ENCODE measurements at places on chromosomes 11 and 22.

GRCh38 chr11:5293028-5293427, 8.7 kb downstream of the OR51B4 start:
- no peak for DNase-seq

- no peak for DNase-seq
Measured at GRCh38 chr11:128146926-128147605, 440.3 kb downstream of the ETS1 start.

DNA sequence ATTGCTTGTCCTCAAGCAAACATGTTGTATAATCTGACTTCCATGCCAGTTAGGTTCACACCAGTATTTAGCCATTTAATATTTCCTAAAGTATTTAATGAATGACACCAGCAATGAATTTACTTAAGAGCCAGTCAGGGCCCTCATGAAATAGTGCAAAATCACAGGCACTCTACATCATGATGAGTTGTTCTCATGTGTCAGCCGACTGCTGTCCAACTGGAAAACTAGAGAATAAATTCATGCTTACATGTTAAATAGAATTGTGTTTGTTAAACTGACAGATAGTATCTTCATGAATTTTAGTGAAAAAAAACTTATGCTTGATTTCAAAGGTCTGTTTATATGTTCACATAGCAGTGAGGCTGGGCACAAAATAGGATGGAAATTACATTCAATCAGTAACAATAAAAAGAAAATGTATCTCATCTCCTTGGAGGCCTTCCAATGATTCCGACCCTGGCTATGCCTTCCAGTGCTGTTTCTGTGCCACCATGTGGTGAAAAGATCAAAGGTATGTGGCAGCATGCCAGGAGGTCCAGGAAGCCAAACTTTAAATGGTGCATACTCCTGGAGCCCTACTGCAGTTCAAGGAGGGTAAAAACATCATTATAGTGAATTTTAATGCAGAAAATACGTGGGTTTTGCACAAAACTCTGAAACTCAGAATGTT, 45.2 kb downstream of the CTSC start:
- DNase-seq = peak; percentile 50

DNA sequence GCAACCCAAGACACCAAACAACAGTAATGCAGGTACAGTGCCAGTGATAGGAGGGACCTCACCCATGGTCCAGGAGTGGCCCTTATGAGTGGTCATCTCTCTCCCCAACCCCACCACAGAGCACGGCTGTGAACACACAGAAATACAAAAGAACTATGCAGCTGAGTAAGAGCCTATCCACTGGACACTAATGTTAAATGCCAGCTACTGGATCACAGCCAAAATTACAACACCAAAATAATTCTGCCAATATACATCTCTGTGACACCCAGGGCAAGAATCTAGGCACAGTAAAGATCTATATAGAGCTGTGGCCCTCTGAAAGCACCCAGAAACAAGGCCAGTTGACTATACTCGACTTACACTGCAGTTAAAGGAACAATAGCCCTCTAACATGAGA, 22.8 kb upstream of the GPR83 start:
- DNase-seq = no peak

GRCh38 chr11:6812390-6813005, 13.0 kb upstream of the OR6A2 start:
- no peak for DNase-seq

DNA sequence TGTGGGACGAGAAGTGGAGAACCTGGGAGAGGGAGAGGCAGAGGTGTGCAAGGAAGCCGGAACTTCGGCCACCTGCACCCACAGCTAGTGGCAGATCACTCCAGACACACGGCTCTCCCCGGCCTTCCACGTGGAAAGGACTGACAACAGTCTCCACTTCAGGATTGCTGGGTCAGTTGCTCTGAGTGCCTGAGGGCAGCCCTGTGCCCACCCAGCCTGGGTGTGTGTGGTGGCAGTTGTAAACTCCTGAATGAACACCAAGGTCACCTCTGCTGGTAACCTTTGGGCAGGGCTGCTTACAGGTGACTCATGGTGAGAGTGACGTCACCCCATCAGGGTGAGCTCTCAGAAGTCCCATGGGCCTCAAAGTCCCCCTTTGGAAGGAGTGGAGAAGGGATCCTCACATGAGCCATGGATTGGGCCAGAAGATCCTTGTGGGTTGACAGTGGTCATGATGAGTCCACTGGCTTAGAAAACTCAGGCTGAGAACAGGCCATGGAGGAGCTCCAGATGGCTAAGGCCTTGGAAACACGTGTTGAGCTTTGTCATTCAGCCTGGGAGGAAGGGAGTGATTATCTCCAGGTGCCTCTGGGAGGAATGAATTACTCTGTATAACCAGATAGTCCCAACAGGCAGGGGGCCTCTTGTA, 71.3 kb downstream of the BCR start:
- DNase-seq = no peak

- DNase-seq = no peak
Measured at GRCh38 chr11:19968860-19969259, 191.4 kb downstream of the DBX1 start.

DNA sequence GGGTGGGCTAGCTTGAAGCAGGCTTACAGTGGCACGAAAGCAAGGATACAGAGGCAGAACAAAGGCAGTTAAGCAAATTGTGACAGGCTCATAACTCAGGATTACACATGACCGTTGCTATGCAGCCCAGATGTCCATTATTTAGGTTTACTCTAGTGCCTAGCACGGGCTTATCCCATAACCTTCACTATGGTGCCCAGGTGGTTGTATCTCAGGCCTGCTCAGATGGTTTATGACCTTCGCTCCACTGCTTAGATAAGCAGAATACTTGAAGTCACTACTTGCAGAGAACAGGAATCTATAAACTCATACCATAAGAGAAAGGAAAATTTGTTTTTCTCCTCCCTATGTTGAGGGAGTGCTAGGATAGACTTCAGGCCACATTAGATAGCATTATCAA, 9.0 kb downstream of the OR6M1 start:
- DNase-seq = no peak

- DNase-seq = no peak
Measured at GRCh38 chr22:21074102-21074715, 28.5 kb downstream of the LRRC74B start.

DNA sequence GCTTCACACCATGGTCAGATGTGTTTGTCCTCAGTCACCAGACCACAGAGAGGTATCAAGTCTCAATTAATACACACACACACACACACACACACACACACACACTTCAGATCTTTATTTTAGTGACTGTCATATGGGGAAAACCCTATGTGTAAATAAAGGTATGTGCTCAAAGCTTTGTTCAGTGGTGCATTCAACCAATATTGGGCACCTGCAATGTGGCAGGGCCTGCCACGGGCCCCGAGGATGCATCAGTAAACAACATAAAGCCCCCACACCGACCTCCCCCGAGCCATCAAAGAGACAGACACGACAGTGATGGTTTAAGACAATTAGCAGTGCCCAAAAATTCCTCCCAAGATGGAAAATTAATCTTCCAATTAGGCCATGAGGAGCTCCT, 51.6 kb downstream of the SHANK2 start:
- no peak for DNase-seq

DNA sequence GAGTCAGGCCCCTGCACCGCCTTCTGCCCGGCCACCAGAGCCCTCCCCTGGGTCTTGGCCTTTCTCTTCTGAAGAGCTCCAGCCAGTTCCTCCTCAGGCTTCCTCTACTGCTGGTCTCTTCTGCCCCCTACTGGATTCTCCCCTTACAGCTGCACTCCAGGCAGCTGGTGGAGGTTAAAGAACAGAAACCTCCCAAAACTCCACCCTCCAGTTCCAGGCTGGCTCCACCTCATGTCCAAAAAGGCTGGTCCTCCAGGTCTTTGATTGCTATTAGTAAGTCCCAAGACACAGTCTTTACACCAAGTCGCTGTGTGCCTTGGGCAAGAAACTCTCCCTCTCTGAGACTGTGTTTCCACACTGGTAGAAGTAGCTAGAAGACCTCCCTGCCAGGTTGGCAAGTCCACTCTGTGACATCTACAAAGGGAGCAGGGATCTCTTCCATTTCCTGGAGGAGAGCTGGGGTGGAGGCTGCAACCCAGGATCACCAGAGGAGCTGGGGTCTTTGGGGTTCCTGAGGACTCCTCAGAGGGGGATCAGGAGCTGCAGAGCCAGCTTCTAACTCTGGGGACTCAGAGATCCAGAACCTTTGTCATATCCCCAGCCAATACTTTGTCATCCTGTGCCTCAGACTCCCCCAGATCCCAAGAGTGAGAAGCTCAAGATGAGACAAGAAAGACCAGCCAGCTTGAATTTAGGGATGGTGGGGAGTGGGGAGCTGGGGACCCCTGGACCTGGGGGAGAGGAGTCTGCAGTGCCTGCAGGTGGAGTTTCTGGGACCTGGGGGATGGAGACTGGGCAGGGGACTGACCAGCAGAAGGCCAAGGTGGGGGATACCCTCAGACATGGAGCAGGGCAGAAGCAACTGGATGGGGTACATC, 3.4 kb upstream of the IGLL5 start:
- DNase-seq = no peak

- no peak for DNase-seq
Measured at GRCh38 chr22:27581236-27581635, 220.3 kb downstream of the MN1 start.

GRCh38 chr22:46226577-46226976, 23.5 kb downstream of the CDPF1 start:
- DNase-seq = no peak

GRCh38 chr11:77325159-77325558, 23.7 kb upstream of the GDPD4 start:
- DNase-seq = no peak

DNA sequence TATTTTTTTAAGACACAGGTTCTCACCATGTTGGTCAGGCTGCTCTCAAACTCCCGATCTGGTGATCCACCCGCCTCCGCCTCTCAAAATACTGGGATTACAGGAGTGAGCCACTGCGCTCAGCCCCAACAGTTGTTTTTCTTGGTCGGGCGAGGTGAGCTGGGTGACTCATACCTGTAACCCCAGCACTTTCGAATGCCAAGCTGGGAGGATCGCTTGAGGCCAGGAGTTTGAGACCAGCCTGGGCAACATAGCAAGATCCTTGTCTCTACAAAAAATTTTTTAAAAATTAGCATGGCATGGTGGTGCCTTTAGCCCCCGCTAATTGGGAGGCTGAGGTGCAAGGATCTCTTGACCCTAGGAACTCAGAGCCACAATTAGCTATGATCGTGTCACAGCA, 7.0 kb upstream of the NF2 start:
- DNase-seq = no peak

GRCh38 chr22:42905702-42906183, 48.7 kb upstream of the ARFGAP3 start:
- no peak for DNase-seq

GRCh38 chr11:102476812-102477211, 24.2 kb upstream of the TMEM123 start:
- DNase-seq = no peak

DNA sequence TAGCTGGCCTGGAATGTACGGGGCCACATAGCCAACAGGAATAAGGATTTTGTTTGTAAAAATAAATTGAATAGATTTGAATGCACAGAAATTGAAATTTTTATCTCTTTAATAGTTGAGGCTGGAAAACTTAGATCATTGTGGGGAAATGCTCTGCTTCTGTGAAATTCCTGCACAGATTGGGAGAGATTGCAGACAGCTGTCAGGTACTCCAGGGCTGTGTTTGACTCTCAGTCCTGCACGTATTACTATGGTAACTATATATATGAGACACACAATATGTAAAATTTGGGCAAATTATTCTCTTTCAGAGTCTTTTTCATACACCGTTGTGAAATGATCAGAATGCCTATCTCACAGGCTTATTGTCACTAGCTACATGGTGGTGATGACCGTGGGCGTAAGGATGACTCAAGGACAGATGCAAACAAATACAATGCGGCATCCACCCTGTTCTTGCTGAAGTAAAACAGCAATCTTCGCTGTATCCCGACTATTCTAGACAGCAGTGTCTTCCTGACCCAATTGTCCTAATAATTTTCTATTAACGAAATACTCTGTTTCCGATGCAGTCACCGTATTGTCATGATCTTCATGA, 79.4 kb downstream of the ZC3H12C start:
- DNase-seq = no peak

GRCh38 chr11:117482881-117483280, 155.2 kb downstream of the CEP164 start:
- DNase-seq = no peak
